ENCODE measurements at places on chromosomes 7 and 10.

GRCh38 chr10:964321-964987 is 23.8 kb upstream of the GTPBP4 start:
- DNase-seq, result no peak

DNA sequence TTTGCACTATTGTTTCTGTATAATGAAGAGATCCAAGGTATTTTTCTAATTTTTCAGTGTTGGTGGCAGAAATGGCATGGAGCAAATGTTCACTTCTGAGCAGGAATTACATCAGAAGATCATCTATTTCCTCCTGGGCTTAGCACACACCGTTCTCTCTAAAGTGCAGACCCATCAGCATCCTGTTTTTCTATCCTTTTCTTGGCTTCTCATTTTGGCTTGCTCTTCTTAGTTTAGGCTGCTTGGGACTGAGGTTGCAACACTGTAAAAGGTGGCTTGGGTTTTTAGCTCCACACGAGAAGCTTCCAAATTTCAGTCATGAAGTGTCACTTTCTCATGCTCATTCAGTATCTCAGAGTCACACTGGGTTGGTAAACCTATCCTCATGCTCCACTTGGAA is 79.9 kb upstream of the SMIM30 start:
- DNase-seq, result no peak

DNA sequence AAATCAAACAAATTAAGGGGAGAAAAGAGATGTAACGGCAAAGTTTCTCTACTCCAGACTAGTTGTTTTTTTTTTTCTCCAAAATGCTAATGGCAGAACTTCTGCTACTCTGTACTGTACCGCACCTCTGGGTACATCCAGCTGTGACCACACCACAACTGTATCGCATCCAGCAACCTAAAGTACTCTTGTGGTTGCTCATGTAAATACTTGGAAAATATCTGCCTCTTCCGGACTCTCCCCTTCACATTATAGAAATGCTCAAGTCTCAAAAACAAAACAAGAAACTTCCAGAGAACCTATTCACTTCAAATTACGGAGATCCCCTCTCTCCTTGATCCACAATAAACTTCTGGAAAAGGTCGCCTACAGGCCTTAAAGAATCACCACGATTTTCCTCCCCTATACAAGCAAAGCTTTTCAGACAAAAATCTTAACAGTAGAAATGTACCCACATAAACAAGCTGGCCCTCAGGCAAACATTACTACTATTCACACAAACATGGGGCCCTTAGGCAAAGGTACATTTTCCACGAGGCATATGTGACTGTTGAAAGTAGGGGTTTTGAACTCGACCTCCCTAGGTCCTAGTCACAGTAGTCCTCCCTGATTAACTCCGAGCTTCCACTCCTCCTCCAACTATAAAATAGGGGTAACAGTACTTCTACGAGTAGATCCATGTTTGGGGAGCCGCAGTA is 222.9 kb upstream of the MKLN1 start:
- no peak for DNase-seq

- no peak for DNase-seq
Measured at GRCh38 chr7:43143918-43144589, 31.6 kb downstream of the HECW1 start.

GRCh38 chr7:18128846-18129245 is 101.2 kb upstream of the PRPS1L1 start:
- DNase-seq, result no peak

DNA sequence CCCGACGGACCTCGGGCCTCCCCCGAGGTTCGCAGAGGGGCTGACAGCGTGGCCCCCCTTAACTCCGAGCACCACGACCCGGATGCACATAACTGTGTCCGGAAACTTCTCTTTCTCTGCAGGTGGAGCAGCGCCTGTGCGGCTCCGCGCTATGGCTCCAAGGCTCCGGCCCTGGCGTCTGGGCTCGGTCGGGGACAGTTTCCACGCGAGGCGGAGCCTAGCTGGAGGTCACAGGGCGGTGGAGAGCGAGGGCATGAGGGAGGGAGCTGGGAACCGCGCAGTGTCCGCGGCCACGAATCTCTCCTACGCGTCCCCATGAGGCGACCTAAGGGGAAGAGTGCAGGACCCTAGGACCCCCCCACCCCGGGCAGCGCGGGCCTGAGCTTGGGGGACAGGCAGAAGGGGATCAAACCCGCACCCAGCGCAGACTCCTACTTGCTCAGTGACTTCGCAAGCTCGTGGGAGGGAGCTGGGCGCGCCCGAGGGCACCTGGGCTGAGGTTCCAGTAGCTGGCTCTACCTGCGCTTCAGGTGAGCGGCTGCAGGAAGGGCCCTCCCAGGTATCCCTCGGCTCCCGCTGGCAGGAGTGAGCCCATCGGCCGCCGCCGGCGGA is 8.6 kb upstream of the MNX1 start:
- no peak for DNase-seq

DNA sequence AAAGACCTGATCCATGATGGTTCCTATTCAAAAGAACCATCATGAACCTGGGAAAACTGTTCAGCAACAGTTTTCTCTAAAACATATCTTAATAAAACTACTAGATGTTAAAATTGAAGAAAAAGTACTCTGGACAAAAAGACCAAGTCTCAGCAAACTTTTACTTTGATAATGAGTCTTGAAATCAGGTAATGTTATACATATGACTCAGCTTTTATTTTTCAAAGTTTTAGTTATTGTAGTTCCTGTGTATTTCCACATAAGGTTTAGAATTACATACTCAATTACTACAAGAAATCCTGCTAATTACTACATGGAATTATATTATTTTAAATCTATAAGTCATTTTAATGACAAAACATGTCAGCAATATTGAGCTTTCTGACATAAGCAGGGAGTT is 42.2 kb downstream of the ZNF33B start:
- DNase-seq, result no peak

GRCh38 chr7:135334830-135335543 is 101.3 kb downstream of the STRA8 start:
- DNase-seq, result no peak

DNA sequence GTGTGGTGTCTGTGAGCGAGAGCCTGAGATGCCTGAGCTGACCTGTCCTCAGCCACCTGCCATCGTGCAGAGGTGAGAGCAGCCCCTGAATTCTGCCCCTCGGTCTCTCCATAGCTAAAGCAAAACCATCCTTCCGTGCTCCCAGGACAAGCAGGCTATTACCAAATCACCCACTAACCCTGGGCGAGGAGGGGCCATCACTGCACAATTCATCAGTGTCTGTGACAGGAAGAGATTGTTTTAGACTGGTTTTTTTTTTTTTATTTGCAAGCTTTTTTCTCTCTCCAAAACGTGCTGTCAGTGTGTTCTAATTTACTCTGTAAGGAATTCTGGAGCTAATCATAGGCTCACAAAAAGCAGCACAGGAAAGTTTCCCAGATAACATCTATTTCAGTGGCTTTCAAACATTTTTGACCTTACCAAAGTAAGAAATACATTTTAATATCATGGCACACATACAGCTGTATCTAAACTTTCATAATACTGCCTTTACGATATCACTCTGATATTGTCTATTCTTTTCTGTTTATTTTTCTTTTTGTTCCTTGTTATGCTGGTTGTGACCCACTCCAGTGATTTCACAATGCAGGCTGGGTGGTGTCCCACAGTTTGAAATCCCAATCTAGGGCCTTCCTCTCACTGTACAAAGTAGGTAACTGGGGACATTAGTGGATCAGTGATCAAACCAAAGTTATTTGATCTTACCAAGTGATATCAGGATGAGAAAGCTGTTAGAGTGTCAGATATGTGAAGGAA is 62.8 kb downstream of the EGFR start:
- no peak for DNase-seq

DNA sequence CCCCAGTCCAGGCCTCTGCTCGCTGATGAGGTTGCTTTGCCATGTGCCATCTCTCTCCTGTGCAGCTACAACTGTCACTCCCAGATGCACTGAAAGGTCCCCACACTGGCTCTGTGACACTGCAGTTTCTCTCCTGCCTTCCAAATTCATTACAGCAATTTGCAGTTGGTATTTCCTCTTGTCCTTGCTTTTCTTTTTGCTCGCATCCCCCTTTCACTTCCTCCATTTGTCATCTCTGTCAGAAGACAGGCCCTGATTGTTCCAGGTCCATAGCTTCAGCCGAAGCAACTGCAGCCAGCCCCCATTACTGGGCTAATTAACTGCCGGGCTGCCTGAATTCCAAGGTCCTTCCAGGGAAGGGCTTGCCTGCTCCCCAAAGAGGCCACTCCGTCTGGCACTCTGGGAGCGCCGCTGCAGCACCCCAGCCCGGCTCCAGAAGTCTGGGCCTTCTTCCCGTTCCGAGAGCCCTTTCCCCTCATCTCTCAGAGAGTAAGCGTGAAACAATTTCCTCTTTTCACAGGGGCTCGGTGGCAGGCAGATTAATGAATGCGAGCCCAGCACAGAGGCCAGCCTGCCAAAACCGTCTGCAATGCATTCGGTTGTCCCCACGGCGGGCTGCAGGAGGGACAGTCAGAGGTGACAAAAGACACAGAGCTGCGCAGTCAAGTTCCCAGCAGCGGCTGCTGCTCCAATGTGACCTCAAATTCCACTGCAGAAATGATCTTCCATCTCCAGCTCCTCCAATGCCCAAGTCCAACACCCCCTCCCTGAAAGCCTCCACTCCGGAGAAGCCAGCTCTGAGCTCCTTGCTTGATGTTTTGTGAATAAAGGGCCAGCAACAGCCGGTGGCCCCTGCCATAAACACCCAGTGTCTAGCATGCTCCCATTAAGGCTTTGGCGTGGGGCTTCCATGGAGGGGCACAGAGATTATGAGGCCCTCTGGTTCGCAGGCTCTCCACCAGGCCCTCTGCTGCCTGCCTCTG is 279.4 kb upstream of the HABP2 start:
- DNase-seq, result no peak

DNA sequence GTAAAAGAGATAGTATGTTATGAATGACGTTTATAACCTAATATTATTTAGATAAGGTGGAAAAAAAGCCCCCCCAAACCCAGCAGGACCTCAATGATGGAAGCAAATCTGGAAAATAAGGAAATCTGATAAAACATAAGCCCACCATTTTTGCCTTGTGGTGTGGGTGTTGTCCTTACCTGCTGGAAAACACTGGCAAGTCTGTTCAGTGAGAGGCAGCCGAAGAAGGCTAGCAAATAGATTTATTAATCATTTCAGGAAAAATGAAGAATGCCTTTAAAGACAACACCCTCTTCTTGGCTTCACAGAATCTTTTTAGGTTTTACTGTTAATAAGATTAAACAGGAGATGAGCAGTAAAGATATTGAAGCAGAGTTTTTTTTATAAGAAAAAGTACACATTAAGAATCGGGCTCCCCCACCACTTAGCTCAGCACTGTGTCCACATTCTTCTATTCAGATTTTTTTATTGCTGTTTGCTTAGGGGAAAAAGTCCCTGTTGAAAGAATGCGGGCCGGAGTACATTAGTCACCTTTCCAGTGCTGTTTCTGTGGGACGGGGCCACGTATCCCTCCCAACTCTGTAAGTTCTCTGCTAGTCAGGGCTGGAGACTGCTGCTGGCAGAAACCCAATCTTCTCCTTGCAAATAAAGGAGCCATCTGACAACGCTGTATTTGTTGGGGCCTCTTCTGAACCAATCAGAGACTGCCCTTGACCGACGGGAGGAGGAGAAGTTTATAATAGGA is 104.1 kb downstream of the EVX1 start:
- DNase-seq, result no peak

DNA sequence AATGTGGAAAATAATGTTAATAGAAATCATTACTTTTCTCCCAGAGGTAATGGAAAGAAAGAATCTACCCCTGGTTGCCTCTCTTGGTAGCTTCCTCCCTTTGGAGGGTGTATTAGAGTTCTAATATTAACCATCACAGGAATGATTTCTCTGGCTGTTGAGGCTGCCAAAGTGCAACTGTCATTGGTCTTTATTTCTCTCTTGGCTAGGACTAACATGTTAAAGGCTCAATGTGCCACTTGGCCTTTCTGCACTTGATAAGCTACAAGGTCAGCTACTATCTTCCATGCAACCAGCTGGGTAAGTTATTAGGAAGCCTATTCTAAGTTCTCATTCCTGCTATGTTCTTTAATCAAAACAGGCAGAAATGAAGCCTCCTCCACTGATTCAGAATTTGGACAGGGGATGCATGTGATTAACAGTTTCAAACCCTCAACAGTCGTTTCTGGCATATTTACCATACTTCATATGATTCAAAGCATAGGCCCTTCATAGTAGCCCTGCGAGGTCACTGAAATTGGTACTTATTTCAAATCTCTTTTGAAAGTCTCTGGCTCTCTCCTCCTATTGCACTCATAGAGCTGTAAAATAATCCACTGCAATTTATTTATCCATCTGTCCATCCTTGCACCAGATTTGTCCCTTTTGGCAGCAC is 645.0 kb downstream of the SORCS1 start:
- no peak for DNase-seq

All from stimulated activated naive CD8-positive, alpha-beta T cell treated with anti-CD3 and anti-CD28 coated beads, Interleukin-15, amount 100 ng/mL, for 72 hours (primary cell).